ENCODE measurements at places on chromosomes 6 and 20.

- no peak for DNase-seq
These were observed 192.2 kb downstream of the GMPR start for GRCh38 chr6:16430391-16431089.

DNA sequence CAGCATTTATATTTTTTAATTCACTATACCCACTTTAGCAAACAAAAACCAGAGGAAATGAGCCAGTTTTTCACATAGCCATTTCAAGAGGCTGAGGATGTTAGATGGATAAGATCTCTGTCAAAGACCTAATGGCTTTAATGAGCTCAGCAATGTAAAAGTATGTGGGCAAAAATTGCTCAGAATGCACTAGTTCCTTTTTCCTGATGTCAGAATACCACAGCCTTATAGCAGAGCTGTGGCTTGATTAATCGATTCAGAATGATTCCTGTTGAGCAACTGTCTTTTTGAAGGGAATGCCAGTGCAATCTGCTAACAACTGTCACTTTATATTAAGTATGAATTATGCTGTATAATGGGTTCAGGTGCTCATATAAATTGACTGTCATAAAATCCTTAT, 100.6 kb upstream of the HIVEP1 start:
- DNase-seq, result no peak

DNA sequence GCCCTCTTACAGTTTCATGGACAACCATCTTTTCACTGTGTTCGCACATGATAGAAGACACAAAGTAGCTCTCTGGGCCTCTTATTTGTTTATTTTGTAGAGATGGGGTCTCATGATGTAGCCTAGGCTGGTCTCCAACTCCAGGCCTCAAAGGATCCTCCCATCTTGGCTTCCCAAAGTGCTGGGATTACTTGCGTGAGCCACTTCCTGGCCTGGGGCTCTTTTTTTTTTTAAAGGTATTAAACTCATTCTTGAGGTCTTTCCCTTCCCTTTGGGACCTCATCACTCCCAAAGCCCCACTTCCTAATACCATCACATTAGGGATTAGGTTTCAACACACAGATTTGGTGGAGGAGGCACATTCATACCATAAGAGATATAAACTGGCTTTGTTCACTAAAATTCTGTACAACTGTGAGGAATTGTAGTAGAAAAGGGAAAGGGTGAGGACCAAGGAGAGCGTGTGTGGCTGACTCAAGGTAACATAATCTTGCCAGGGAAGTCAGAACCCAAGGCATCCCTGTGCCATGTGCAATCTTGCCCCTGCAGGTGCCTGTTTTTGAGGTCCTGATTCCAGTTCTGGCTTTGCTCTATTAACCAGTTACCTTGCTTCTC, 45.5 kb downstream of the EIF2S2 start:
- DNase-seq, result no peak

DNA sequence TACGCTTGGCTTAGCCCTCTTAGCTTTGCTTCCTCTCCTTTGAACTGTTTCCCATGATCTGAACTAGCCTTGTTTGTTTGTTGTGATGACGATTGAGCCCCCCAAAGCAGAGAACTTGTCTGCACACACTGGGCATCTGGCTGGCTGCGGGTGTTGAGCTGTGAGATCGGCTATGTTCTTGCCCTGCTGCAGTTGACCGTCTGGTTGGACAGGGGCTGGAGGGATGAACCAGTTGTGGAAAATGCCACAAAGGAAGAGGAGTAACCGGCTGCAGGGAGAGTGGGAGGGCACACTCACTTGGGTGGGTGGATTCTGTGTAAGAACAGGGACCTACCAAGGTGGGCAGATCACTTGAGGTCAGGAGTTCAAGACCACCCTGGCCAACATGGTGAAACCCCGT, 12.4 kb upstream of the RSPO4 start:
- no peak for DNase-seq

- no peak for DNase-seq
These were observed 405.3 kb downstream of the MAFB start for GRCh38 chr20:40283689-40284088.

DNA sequence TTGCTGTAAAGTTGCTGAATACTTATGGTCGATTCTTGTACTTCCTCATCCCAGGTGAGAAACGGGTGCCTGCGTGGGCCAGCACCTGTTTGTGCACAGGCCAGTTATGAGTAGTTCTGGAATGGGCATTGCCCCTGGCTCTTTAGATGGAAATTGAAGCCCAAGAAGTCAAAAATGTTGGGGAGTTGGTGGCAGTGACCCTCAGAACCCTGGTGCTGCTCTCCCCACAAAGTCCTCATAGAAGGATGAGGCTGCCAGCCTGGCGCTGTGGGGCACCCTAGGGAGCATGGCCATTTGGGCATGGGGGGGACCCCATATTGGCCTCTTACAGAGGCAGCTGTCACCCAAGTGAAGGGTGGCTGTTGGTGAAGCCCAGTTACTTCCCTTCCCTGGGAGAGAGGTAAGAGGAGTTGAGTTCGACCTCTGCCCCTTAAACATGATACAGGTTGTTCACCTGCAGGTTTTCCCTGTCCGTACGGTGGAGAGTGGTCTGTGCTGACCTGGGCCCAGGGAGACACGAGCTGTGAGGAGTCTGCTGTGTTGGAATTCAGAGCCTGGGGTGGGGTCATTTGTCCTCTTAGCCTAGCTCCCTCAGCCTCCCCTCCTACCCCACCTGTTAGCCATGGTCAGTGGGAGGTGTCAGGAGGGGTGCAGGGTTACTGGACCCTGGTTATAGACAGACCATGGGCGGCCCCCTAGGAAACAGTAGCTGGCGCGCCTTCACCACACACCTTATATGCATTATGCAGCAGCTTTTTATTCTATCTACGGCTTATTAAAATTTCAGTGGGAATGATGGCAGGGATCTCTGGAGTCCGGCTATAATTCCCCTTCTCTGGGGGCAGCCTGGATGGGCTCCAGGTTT, 4.9 kb downstream of the HMGA1 start:
- DNase-seq, result no peak

- DNase-seq, result no peak
These were observed 228.1 kb downstream of the ATXN1 start for GRCh38 chr6:16533210-16533609.

GRCh38 chr20:54345821-54346220, 129.6 kb upstream of the DOK5 start:
- DNase-seq, result no peak

DNA sequence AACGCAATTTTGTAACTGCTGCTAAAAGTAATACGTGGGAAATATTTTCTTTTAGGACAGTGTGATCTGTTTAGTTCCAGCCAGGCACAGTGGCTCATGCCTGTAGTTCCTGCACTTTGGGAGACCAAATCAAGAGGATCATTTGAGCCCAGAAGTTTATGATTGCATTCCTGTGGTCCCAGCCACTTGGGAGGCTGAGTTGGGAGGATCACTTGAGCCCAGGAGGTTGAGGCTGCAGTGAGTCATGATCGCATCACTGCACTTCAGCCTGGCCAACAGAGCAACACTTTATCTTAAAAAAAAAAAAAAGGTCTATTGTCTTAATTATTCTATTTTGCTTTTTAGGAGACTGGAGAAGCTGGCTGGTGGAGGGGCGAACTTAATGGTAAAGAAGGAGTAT, 101.5 kb downstream of the CD2AP start:
- DNase-seq, result no peak

- DNase-seq, result no peak
These were observed 145.9 kb downstream of the FLRT3 start for GRCh38 chr20:14191559-14191958.

- no peak for DNase-seq
These were observed 115.2 kb downstream of the PAX1 start for GRCh38 chr20:21820688-21821087.

GRCh38 chr20:20561841-20562240, 150.6 kb downstream of the RALGAPA2 start:
- no peak for DNase-seq

DNA sequence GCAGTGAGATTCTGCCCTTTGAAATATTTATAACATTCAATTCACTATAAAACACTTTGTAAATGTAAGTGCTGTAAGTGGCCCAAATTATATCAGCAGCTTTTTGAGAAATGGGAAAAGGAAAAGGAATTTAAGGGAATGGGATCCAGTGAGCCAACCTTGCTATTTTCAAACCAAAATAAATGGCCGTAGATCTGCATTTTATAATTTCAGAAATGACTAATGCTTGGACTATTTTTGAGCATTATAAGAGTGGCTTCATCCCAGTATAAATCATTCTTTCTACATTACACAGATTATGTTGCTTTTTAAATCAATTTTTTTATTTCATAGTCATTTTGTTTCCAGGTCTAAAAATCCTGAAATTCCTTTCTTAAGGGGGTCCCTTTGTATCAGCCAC, 49.2 kb downstream of the ANKRD6 start:
- no peak for DNase-seq

GRCh38 chr6:166343150-166343487, 774 bp upstream of the SFT2D1 start:
- no peak for DNase-seq

- no peak for DNase-seq
These were observed 819.0 kb upstream of the EYS start for GRCh38 chr6:66526061-66526460.

Data from stimulated activated CD4-positive, alpha-beta T cell treated with anti-CD3 and anti-CD28 coated beads, Interleukin-15, amount 100 ng/mL, for 48 hours (primary cell).